B cell (primary cell): ENCODE measurements at places on chromosomes 1 and 21. TPM values are rescaled to one million over a fixed set of nuclear protein-coding genes. Genes with fewer than 3 reads are reported as not detected.

NPHS2 gene
- total RNA-seq, result not detected in 2 replicates

DNA sequence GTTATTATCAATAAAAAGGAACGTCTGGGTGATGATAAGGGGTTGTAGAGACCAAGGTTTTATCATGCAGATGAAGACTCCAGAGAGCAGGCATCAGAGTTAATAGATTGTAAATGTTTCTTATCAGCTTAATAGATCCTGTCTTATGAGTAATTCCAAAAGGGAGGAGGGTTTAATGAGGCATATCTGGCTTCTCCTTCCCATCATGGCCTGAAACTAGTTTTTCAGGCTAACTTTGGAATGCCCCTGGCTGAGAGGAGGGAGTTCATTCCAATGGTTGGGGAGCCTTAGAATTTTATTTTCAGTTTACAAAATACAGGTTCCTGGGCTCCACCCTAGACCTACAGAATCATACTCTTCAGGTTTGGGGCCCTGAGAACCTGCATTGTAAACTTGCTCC is 13.5 kb downstream of the PLA2G2D start:
- DNase-seq, result no peak

DNA sequence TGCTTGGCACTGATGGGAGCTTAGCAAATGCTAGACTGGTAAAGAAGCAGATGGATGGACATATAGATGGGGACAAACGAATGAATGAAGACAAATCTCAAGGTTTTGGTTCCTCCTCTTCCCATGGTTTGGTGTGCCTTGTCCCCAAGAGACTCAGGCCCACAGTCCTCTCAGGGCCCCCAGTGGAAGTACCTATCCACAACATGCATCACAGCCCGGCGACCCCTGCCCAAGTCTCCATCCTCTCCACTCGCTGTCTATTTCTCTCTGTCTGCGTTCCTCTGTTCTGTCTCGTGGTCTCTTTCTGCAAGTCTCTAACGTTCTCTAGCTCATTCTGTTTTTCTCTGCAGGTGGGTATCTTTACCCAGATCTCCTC is 85.8 kb downstream of the GLIS1 start:
- no peak for DNase-seq

- DNase-seq, result no peak
Measured at GRCh38 chr1:103516693-103517092, 8.8 kb upstream of the RNPC3 start.

- peak; percentile 70 for DNase-seq
Measured at GRCh38 chr1:93021539-93022134, 57.4 kb upstream of the MTF2 start.

RAD54L gene
- 1.1 and 1.9 TPM in 2 replicates for total RNA-seq

CD1B gene
- not detected in 2 replicates for total RNA-seq

FLAD1 gene
- total RNA-seq, result 49.6 and 51.4 TPM in 2 replicates

DNA sequence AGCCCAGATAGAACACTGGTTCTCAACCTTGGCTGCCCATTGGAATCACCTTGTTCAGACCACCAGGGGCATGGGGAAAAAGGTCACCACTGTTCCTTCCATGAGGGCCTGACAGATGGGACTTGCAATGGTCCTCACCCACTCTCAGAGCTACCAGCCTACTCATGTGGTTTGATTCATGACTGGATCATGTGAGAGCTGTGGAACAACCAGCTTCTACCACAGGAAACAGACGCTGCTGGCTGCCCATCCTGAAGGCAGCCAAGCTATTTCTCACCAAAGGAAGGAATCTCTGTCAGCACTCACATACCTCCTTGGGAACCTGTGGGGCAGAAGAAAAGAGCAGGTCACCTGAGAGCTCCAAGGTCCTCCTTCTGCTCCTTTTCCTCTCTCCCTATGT is 53.6 kb downstream of the CAPN8 start:
- no peak for DNase-seq

SELL gene
- 250 and 262 TPM in 2 replicates for total RNA-seq

DIO1 gene
- not detected in 2 replicates for total RNA-seq

DNA sequence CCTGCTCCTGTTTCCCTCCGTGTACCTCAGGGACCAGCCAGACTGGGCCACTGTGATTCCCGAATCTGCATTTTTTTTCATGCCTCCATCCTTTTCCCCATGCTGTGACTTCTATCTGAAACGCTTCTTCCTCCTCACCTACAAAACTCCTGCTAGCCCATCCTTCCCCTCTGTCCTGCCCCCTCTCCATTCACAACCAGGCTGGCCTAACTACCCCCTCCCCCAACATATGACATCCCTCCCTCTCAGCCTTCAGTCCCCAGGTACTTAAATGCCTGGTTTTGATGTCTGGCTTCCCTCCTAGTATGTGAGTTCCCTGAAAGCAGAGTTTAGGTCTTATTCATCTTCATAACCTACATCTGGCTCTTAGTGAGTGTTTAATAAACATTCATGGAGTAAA is 82.7 kb downstream of the TAS1R2 start:
- no peak for DNase-seq

NCMAP gene
- not detected in 2 replicates for total RNA-seq

SLC16A4 gene
- 1.9 and 2.6 TPM in 2 replicates for total RNA-seq

UTP25 gene
- 16.6 and 17.1 TPM in 2 replicates for total RNA-seq

DNA sequence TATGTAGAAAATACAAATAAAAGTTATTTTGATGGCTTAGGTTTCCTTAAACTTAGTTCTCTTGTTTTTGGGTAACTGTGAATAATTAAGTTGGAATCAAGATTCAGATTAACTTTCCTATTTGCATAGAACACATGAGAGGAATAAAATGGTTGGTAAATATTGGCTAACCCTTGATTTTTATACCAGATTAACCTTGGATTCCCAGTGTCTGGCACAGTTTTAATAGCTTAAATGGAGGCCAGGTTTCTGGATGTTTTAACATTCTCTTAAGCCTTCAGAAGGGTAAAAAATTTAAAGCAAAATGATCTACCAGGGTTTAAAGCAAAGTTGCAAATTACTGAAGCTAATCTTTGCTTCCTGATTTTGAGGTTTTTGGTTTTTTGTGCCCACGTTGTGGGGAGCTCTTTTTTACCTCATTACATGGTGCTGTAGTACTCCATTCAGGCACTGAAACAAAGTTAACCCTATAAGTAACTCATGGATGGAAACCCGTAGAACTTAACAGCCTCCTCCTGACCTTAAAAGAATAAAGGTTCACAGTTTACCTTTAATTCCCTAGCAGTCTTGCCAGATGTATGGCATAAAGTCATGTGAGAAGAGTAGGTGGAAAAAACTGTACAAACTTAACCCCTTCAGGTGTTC is 8.4 kb upstream of the SPATA1 start:
- no peak for DNase-seq

GRCh38 chr1:209109001-209109785 is 474.3 kb upstream of the CAMK1G start:
- no peak for DNase-seq

DNA sequence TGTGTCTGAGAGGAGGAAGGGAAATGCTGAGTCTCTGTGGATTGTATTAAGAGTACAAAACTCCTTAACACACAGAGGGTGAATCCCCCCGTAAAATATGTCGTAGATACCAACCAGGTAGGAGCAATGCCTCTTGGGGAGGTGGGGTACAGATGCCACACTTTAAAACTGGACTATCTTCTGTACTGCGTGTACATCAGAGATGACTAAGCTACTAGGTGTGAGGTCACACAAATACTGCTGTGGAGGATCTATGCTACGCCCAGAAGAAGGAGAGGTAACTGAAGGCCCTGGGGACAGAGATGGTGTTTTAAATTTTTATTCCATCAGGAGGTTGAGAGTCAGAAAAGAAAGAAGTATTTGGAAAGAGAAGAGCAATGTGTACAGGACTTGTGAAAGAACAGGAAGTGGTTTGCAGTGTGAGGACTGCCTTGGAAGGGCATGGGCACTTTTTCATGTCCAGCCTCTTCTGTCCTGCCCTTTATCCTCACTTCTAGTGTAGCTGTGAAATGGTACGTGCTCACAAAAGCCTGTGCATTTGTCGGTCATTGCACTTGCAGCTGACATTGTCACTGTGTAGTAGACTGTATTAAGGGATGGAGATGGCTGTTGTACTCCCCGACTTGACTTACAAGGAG is 287.8 kb upstream of the CHRM3 start:
- DNase-seq, result no peak

- no peak for DNase-seq
Measured at GRCh38 chr1:45569571-45569961, 14.3 kb upstream of the NASP start.

- no peak for DNase-seq
Measured at GRCh38 chr1:68270951-68271350, 38.6 kb upstream of the WLS start.

DNA sequence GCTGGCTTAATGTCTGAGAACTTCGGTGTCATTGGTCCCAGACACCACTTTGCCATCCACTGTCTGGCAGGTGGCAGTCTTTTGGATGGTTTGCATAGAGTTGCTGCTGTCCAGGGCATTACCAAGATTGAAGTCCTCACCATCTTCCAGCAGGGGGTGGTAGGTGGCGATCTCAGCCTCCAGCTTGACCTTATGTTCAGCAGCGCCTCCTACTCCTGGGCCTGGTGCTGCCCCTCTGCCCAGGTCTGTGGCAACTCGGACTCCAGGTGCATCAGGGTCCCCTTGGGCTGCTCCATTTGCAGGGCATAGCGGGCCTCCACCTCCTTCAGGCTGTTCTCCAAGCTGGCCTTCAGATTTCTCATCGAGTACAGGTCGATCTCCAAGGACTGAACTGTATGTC is 573.3 kb upstream of the NCAM2 start:
- DNase-seq, result no peak

TRIM17 gene
- 0.17 TPM in 1 of 2 replicates, not detected in the other for total RNA-seq

- no peak for DNase-seq
Measured at GRCh38 chr21:38334866-38335265, 78.1 kb downstream of the KCNJ15 start.

SH3BGR gene
- 1.0 and 1.7 TPM in 2 replicates for total RNA-seq

DNA sequence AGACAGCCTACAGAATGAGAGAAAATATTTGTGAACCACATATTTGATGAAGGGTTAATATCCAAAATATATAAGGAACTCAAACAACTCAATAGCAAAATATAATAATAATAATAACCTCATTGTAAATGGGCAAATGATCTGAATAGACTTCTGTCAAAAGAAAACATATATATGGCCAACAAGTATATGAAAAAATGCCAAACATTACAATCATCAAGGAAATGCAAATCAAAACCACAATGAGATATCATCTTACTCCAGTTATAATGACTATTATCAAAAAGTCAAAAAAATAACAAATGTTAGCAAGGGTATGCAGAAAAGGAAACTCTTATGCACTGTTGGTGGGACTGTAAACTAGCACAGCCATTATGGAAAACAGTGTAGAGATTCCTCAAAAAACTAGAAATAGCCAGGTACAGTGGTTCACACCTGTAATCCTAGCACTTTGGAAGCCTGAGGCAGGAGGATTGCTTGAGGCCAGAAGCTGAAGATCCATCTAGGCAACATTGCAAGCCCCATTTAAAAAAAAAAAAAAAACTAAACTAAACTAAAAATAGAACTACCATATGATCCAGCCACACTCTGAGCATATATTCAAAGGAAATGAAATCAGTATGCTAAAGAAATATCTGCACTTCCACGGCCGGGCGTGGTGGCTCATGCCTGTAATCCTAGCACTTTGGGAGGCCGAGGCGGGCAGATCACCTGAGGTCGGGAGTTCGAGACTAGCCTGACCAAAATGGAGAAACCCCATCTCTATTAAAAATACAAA is 17.3 kb upstream of the TRIM67 start:
- no peak for DNase-seq

DNA sequence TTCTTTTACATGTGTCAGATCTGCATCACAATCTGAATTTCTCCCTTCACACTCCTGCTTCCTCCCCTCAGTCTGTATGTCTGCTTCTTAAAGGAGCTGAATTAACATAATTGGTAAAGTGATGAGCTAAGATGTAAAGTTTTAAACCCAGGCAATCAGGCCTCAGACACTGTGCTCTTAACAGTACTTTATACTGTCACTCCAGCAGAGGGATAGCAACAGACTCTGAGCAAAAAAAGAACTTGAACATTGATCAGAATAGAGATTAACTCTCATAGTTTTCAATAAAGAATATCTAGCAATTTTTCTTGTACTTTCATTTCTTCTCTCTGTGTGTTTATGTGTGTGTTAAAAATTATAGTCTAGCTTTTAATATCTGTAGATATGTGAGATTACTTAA is 110.3 kb downstream of the DUSP10 start:
- DNase-seq, result no peak

DNA sequence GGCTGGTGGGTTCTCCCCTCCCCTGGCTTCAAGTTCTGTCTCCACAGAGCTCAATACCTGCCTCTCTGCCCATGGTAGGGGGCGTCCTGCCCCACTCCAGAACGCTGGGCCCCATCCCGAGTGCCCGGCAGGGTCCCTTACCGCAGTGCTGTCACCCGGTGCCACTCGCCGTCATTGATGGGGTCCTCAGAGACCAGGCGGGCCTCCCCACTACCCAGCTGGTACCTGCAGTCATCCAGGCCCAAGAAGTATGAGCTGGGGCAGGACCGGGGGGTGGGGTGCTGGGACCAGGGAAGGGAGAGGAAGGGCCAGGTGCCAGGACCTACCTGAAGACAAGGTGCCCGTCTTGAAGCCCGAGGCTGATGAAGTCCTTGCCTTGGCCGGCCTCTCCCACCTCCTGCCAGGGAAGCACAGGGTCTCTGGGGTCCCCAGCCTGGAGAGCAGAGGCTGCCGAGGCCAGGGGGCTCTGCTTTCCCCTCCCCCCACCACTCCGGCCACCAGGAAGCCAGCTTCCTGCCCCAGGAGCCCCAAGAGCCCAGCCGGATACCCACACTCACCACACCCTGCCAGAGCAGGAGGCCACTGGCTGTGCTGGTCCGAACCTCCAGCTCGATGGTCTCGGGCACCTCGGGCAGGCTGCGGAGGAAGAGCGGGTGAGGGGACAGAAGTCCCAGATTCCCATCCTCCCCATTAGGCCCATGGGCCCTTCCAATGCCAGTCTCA is 12.1 kb downstream of the LDLRAD2 start:
- no peak for DNase-seq

- DNase-seq, result no peak
Measured at GRCh38 chr1:206872139-206872538, 6.7 kb downstream of the IL20 start.

DNA sequence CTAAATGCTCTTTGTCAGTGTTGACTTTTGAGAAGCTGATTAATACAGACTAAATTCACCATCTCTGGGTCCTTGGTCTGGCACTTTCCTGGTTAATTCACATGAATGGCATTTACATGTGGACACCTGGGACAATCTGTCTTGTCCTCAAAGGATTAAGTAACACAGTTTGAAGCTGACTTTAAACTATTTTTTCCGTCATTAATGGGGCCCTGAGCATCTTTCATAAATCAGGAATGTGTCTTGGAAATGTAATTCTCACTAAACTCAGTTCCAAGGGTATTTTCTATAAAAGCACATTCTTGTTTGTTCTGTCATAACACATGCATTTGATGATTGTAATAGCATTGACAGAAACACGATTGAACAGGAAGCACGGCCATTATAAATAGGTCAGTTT is 26.7 kb upstream of the NBL1 start:
- no peak for DNase-seq

DNA sequence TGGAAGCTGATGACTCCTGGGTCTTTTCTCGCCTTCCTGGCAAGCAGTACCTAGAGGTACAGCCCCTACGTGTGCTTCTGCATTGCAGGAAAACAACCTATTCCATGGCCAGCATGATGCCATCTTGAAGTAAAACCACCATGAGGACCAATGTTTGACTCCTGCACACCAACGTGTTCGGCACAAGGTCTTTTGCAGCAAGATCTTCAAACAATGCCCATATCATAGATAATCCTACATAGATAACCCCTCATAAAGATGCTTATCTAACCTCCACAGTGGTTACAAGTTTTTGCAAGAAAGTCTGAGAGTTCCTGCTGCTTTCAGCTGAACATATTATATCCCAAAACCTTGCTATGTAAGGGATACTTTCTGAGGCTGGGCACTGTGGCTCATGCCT is 141.1 kb upstream of the MAP1LC3C start:
- no peak for DNase-seq
